ENCODE measurements at places on chromosomes 4 and X. TPM values are rescaled to one million over a fixed set of nuclear protein-coding genes. Genes with fewer than 3 reads are reported as not detected.

DAPP1 gene
- 25.8 TPM for total RNA-seq

MAOA gene
- 0.26 TPM for total RNA-seq

CCNG2 gene
- 22.5 TPM for total RNA-seq

DNA sequence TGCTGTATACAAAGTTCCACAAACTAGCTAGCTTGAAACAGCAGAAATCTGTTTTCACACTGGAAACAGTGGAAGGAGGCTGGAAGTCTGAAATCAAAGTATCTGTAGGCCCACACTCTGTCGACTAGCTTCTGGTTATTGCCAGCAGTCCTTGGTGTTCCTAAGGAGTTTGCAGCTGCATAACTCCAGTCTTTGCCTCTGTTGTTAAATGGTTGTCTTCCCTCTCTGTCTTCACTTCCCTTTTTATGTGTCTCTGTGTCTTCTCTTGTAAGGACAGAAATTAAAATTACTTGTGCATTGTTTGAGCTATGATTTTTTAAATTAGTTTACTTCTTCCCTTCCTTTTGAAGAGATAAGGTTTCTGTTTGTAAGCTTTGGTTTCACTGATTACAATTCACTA, 8.2 kb downstream of the MTHFD2L start:
- peaks cover 22% of the 10 kb centered on the region for H3K36me3 ChIP-seq
- no peaks in the 10 kb centered on the region for H3K27me3 ChIP-seq
- no peak overlapping the region for H3K4me3 ChIP-seq
- DNase-seq = no peak

- no peaks in the 10 kb centered on the region for H3K36me3 ChIP-seq
- DNase-seq = peak; percentile 14
- H3K4me3 ChIP-seq = peak overlapping the region; percentile 38
- H3K27ac ChIP-seq = no peak overlapping the region
- H3K27me3 ChIP-seq = peaks cover 59% of the 10 kb centered on the region
Measured at GRCh38 chr4:168631241-168632162, 134.7 kb downstream of the PALLD start.

HTRA3 gene
- not detected for total RNA-seq

DNA sequence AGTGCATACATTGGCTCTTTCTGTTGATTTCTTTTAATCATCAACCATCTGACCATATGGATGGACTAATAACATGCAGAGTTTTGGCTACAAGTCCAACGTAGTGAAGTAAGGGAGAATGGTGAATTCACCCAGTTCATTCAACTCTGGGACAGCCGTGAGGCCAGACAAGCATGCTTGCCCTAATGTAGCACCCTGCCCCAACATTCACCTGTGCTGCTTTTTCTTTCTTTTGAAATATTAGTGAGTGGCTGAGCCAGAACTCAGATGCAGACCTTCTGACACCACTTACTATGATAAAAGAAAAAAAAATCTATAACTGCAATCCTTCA, 17.5 kb downstream of the ARSJ start:
- no peak for DNase-seq
- H3K27ac ChIP-seq = no peak overlapping the region
- H3K36me3 ChIP-seq = peaks cover 1% of the 10 kb centered on the region
- no peak overlapping the region for H3K4me3 ChIP-seq
- H3K4me1 ChIP-seq = no peaks in the 10 kb centered on the region

CLDN22 gene
- not detected for total RNA-seq

- no peaks in the 10 kb centered on the region for H3K4me1 ChIP-seq
- H3K27ac ChIP-seq = no peak overlapping the region
- no peaks in the 10 kb centered on the region for H3K27me3 ChIP-seq
- H3K4me3 ChIP-seq = no peak overlapping the region
- no peak for DNase-seq
- no peaks in the 10 kb centered on the region for H3K36me3 ChIP-seq
Measured at GRCh38 chrX:45166781-45167180, 33.9 kb downstream of the DIPK2B start.

FGF5 gene
- total RNA-seq = not detected

GRCh38 chr4:175125410-175126068, 207.4 kb downstream of the ADAM29 start:
- no peaks in the 10 kb centered on the region for H3K27me3 ChIP-seq
- H3K4me1 ChIP-seq = no peaks in the 10 kb centered on the region
- no peak overlapping the region for H3K4me3 ChIP-seq
- H3K36me3 ChIP-seq = no peaks in the 10 kb centered on the region
- no peak for DNase-seq

ANK2 gene
- total RNA-seq = 2.7 TPM

- H3K36me3 ChIP-seq = no peaks in the 10 kb centered on the region
- H3K4me3 ChIP-seq = no peak overlapping the region
- DNase-seq = no peak
- H3K4me1 ChIP-seq = no peaks in the 10 kb centered on the region
Measured at GRCh38 chrX:19955306-19955705, 35.6 kb downstream of the BCLAF3 start.

DNA sequence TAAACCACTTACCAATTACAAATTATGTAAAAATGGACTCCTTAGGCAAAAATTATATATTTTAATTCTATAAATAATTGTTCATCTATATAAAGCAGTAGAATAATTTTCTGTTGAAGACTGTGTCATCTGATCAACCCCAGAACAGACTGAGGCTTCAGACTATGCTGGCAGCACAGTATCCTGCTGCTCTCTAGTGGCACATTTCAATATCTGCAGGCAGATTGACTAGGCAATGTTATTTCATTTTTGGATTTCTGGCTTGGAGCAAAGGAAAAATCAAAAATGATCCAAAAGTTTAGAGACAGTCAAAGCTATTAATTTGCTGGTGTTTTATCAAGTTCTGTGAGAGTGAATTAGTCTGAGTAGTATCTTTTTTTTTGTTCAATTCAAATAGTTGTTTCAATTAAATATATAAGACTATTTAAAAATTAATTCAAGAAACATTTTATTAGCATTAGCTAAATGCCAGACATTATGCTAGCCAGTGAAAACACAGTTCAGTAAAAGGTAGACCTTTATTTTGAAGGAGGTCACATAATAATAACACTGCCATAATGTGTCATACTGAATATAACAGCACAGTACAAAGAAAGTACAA, 21.3 kb upstream of the SULT1E1 start:
- DNase-seq = peak; percentile 39
- H3K27me3 ChIP-seq = peaks cover 1% of the 10 kb centered on the region
- no peaks in the 10 kb centered on the region for H3K36me3 ChIP-seq
- peaks cover 3% of the 10 kb centered on the region for H3K4me1 ChIP-seq

DNA sequence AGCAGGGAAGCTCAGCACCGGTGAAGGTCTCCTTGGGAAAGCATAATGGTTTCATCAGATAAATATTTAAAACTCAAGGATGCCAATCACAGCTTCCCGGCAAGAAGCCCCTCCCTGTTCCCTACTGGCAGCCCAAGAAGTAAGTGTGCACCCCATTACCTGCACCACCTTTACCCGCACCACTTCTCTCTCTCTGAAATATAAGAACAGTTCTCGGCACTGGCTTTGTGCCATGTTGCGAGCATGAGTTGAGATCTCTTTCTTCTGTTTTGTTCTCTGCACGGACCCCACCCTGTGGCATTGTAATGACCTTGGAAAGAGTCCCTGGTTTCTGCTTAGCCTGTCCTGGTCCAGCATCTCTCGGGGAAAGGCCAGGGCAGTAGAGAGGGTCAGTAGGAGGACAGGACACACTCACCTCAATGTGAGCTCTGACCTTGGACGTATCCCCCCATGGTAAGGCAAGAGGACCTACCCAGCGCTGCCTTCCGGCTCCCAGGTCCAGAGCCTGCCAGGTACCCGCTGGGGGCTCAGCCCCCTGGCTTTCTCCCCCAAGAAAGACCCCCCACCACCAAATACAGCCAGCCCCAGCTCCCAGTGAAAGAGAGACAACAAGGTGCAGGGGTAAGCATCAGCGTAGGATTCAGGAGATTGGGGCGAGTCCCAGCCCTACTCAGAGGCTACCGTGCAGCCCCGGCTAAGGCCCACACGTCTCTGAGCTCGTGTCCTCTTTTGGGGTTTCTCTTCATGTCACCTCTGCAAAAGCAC, 80.7 kb downstream of the PSAPL1 start:
- H3K36me3 ChIP-seq = no peaks in the 10 kb centered on the region
- no peak overlapping the region for H3K27ac ChIP-seq
- no peaks in the 10 kb centered on the region for H3K4me1 ChIP-seq
- no peak overlapping the region for H3K4me3 ChIP-seq
- H3K27me3 ChIP-seq = no peaks in the 10 kb centered on the region
- no peak for DNase-seq

SATL1 gene
- total RNA-seq = not detected

DNA sequence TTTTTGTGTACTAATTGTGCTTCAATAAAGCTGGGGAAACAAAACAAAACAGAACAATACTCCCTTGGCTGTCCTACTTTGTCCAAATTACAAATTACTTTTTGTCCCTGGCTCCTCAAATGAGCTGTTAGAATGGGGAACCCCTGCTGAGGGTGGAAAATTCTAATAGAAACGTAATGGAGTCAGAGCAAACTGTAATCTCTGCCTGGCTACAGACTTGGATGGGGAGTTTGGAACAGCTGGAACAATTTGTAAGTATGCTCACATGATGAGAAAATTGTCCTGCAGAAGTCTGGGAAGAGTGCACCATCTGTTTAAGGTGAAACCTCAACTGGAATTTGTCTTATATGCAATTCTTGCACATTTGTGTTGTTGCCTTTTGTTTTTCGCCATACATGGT, 364.4 kb upstream of the CLNK start:
- DNase-seq = no peak
- H3K36me3 ChIP-seq = no peaks in the 10 kb centered on the region
- no peaks in the 10 kb centered on the region for H3K4me1 ChIP-seq
- no peak overlapping the region for H3K27ac ChIP-seq

- no peaks in the 10 kb centered on the region for H3K4me1 ChIP-seq
- no peaks in the 10 kb centered on the region for H3K27me3 ChIP-seq
- H3K4me3 ChIP-seq = no peak overlapping the region
- H3K27ac ChIP-seq = no peak overlapping the region
Measured at GRCh38 chrX:33204889-33205288, 6.5 kb downstream of the DMD start.

DNA sequence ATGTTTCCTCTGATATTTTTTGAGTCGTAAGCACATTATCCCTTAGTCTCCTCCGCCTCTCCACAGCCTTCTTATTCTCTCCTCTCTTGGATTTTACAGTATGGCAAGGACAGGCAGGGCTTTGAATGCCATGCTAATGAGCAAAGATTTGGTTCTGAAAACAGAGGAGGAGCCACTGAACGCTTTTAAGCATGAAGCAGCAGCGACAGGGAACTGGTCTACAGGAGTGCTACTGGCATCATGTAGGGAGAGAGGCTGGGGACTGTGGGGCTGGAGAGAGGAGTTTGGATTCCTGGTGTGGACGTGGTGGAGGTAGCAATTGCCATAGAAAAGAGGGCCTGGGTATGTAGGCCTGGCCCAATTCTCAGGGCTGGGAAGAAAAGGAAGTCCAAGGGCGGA, 4.6 kb upstream of the CD99L2 start:
- no peaks in the 10 kb centered on the region for H3K36me3 ChIP-seq
- no peak overlapping the region for H3K27ac ChIP-seq
- no peaks in the 10 kb centered on the region for H3K27me3 ChIP-seq
- no peaks in the 10 kb centered on the region for H3K4me1 ChIP-seq
- H3K4me3 ChIP-seq = no peak overlapping the region

DNA sequence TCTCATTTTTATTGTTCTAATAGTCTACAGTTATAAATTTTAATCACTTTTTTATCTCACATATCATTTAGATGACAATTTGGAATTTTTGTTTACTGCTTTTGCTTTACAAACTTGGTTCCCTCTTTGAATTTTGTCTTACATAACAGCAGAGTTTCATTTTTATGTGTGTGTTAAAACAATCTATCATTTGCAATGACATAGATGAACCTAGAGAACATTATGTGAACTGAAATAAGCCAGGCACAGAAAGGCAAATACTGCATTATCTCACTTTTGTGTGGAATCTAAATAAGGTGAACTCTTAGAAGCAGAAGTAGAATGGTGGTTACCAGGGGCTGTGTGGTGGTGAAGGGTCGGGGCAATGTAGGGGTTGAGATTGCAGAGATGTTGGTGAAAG, 170.7 kb downstream of the GASK1B start:
- no peak overlapping the region for H3K27ac ChIP-seq
- no peaks in the 10 kb centered on the region for H3K4me1 ChIP-seq
- H3K27me3 ChIP-seq = no peaks in the 10 kb centered on the region
- H3K36me3 ChIP-seq = no peaks in the 10 kb centered on the region
- H3K4me3 ChIP-seq = no peak overlapping the region

GRCh38 chr4:174460684-174461083, 61.6 kb downstream of the HPGD start:
- H3K27ac ChIP-seq = no peak overlapping the region
- no peak overlapping the region for H3K4me3 ChIP-seq
- no peak for DNase-seq
- no peaks in the 10 kb centered on the region for H3K36me3 ChIP-seq
- H3K4me1 ChIP-seq = no peaks in the 10 kb centered on the region

DNA sequence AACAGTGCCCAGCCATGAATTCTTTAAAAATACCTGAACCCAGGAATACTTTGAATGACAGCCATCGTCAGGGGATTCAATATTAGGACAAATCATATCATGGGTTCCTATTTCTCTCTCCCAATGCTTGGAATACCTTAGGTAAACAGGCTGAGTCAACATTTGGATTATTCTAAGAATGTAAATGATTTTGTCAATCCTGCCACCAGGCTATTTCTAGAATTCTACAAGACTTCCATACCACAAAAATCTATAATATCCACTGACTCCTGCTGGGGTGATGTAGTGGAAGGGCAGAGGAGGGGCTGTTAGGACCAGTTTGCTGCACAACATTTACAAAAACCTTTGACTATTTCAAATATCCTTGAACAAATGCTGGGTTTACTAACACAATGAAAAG, 65.2 kb downstream of the IGFBP7 start:
- no peak overlapping the region for H3K4me3 ChIP-seq
- peaks cover 10% of the 10 kb centered on the region for H3K27me3 ChIP-seq
- no peaks in the 10 kb centered on the region for H3K4me1 ChIP-seq
- no peaks in the 10 kb centered on the region for H3K36me3 ChIP-seq
- no peak overlapping the region for H3K27ac ChIP-seq

- H3K27me3 ChIP-seq = no peaks in the 10 kb centered on the region
- no peak overlapping the region for H3K27ac ChIP-seq
- H3K36me3 ChIP-seq = peaks cover 3% of the 10 kb centered on the region
- no peak for DNase-seq
- H3K4me3 ChIP-seq = peak overlapping the region; percentile 76
Measured at GRCh38 chr4:112144546-112145325, 518 bp upstream of the FAM241A start.

NEUROG2 gene
- total RNA-seq = 0.14 TPM
